Activated CD4-positive, alpha-beta T cell treated with anti-CD3 and anti-CD28 coated beads, Interleukin-2, amount 50 U/mL, for 1 hour (primary cell): ENCODE measurements at places on chromosomes 7 and 10.

DNA sequence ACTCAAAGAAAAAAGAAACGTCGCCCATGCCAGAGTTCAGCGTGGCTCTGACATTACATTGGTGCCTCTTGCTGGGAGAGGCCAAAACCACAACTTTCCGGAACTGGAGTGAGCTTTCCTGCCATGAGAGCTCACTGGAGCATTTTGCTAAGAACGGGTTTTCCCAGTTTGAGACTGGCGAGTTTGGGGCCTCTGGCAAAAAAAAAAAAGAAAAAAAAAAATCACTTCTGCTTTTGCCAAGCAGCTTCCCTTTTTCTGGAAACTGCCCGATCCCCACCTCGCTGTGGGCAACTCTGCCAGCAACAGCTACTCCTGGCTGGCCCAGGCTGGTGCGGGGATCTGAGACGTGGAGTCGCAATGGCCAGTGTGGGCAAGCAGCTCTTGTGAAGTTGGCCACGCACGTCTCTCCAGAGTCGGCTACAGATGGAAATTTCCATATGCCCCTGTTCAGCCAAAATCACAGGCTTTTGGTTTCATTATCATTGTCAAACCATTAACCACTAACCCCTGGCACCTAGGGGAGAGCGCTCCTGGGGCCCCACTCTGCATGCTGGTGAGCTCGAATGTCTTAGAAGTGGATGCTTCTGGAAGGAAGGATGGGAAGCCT, 25.7 kb downstream of the PRKAG2 start:
- DNase-seq, result no peak

DNA sequence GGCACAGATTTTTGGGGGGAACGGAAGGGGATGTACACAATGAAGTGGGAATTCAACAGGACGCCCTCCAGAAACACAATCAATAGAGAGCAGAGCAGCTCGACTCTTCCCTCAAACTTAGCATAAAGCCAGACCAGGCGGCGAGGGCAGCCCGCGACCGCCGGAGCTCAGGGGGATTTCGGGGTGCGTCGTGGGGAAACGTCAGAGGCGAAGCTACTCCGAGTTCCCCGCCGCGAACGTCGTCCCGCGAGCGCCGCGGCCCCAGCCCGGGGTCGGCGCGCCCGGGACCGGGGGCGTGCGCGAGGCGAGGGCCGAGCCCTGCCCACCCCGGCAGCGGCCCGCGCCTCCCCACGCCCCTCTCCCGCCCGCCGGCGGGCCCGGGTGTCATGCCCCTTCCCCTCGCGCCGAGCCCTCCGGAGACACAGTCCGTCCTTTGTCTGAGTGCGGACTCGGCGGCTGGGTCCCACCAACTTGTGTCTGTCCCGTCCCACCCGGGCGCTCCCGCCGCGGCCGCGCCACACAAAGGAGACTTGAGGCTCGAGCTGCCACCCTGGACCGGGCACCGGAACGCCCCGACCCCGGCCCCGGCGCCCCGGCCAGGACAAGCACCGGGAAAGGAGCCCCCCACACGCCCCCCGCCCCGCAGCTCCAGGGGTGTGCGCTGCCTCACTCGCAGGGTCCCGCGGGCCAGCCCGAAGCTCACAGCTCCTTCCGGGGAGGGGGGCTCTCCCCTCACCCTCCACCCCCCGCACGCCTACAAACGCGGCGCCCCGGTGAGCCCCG, 634 bp downstream of the EZH2 start:
- peak; percentile 58 for DNase-seq

- DNase-seq, result no peak
Observed at GRCh38 chr7:33770576-33770975, 134.8 kb upstream of the BMPER start.

- no peak for DNase-seq
Observed at GRCh38 chr7:54719425-54719824, 39.6 kb downstream of the SEC61G start.

GRCh38 chr10:97034301-97034700, 151.5 kb downstream of the SLIT1 start:
- no peak for DNase-seq

DNA sequence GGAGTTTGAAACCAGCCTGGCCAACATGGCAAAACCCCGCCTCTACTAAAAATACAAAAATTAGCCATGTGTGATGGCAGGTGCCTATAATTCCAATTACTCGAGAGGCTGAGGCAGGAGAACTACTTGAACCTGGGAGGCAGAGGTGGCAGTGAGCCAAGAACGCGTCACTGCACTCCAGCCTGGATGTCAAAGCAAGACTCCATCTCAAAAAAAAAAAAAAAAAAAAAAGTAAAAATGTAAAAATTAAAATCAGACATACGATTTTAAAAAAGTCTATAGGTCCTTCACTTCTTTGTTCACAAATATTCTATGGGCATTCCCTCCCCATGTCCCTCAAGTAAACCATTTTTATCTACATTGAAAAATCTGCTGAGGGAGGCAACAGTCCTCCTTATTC, 34.9 kb upstream of the TLL2 start:
- DNase-seq, result no peak

- DNase-seq, result no peak
Observed at GRCh38 chr7:38801786-38802185, 107.2 kb downstream of the VPS41 start.

- DNase-seq, result no peak
Observed at GRCh38 chr10:5555881-5556280, 31.1 kb downstream of the CALML3 start.

DNA sequence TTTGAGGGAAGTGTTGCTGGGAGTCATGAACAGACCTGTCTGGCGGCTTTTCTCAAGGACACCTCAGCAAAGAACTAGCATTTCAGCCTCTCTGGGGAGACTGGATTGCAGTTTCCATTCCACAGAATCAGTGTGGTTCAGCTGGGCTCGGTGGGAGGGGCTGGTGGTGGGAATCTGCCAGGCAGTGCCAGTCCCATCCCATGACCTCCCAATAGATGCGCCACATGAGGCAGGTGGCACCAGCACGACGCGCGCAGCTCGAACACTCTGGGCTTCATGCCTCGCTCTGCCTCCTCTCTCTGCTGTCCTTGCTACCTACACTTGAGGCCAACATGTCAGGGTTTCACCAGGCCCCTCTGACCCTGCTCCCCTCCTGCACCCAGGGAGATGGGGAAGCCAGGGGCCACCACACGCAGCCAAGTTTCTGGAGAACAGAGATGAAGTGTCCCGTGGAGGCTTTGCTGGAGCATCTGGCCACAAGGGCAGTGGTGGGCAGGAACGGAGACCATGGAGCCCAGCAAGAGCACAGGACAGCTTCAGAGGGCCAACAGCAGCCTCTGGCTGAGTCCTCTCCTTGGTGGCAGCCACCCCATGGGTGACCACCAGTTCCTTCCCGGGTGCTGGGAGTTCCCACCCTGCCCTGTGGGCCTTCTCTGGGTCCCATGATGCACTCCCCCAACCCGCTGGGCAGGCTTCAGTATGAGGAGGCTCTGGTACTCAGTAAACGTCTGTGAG, 2.3 kb downstream of the NACAD start:
- no peak for DNase-seq

DNA sequence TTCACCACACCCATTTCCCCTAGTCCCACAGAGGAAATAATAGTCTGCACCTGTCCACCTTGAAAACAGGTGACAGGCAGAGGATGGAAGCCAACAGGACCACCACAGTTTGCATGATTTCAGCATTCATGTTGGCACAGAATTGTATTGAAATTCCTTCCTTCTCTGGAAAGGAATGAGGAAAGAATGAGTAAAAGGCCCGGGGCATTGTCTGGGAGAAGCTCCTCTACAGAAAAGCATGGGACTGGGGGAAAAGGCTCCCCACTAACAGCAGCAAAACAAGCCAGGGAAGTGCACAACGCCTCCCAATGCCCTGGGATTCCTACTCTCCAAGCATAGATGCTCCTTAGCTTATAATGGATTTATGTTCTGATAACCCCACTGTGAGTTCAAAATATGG, 28.5 kb upstream of the TOMM7 start:
- DNase-seq, result no peak

DNA sequence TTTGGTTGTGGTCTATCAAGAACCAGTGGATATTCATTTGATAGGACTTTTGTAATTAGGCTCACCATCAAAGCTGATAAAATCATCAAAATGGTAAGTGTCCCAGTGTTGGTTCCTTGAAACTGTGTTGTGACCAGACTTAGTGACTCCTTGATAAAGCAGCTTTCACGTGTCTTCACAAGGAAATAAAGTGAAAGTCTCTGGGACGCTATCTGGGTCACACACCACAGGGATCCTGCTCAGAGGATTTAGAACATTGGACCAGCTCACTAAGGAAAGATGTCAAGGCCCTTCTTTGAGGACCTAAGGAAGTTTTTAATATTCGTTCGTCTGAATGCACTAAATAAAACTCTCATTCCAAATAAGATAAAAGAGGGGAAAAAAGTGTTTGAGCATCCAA, 193.1 kb downstream of the RNLS start:
- no peak for DNase-seq

DNA sequence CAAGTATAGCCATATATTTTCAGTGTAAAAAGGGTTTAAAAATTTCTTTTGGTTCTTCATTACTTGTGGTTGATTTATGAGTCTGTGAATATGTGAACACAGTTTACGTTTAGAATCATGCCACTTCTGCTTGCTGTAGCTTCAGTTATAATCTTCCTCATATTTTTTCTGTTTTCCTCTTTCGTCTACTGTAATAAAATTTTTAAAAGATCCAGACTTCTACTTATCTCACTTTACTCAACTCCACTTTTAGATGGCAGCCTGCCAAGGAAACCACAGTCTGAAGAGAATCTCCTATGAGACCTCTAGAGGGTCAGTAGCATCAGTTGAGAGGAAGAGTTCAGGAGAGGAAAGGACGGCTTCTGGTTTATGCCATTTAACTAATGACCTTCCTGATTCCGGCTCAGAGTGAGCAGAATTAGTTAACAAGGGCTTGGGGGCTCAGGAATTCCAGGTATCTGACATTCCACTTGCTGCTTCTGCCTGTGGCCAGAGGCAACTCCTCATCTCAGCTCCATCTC, 21.4 kb downstream of the CREB5 start:
- DNase-seq, result no peak

GRCh38 chr7:84916161-84916560, 270.7 kb downstream of the SEMA3D start:
- DNase-seq, result no peak

DNA sequence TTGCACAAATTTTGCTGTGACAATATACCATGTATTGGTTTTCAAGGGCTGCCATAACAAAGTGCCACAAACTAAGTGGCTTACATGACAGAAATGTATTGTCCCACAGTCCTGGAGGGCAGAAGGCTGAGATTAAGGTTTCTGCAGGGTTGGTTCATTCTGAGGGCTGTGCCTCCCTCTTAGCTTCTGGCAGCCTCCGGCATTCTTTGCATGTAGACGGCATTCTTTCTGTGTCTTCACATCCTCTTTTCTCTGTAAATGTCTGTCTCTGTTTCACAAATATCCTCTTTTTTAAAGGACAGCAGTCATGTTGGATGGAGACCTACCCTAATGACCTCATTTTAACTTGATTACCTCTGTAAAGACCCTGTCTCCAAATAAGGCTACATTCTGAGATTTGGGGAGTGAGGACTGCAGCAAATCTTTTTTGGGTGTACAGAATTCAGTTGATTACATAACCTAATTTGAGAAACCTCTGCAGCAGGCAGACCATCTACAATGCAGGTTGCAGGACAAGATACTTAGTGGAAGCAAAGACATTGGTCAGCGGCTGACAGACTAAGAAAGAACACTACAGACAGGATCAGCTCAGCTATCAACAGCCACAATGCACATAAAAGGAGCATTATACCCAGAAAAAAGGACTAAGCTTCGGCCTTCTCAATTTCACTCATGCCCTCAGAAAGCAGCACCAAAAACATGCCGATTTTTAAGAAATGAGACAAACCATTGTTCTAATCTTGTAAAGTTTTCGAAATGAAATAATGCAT, 84.6 kb upstream of the FAM3C start:
- DNase-seq, result no peak

DNA sequence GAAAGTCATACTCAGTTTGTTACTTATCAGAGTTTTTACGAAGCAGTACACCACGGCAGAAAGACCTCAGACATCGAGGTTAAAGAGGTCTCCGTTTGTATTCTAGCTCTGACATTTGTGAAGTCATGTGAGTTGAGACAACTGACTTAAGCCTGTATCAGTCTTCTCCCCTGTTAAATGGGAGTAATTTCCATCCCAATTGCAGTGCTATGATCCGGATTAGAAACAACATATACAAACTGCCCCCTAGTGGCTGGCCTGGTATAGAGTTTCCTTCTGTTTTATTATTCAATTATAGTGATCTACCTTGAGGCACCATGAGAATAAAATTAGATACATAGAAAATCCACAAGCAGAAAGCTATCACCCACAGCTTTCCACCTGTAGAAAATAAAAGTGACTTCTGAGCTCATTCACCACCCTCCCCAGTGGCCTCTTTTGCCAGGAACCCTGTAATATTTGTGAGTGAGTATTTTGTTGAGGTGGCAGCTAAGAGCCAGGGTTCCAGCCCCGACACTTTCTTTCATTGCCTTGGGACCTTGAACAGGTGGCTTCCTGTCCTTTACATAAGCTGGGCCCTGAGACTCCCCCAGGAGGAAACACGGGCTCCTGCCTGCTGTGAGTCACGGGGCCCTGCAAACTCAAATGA, 607.2 kb upstream of the MGMT start:
- no peak for DNase-seq

GRCh38 chr7:42156291-42156865, 80.6 kb downstream of the GLI3 start:
- no peak for DNase-seq

GRCh38 chr7:130479716-130480400, 12.0 kb upstream of the MEST start:
- no peak for DNase-seq

GRCh38 chr7:135430626-135431025, 79.3 kb downstream of the CNOT4 start:
- DNase-seq, result no peak

- DNase-seq, result no peak
Observed at GRCh38 chr10:12849319-12850181, 152.0 kb downstream of the CCDC3 start.

- no peak for DNase-seq
Observed at GRCh38 chr10:111338805-111339204, 262.0 kb downstream of the ADRA2A start.

DNA sequence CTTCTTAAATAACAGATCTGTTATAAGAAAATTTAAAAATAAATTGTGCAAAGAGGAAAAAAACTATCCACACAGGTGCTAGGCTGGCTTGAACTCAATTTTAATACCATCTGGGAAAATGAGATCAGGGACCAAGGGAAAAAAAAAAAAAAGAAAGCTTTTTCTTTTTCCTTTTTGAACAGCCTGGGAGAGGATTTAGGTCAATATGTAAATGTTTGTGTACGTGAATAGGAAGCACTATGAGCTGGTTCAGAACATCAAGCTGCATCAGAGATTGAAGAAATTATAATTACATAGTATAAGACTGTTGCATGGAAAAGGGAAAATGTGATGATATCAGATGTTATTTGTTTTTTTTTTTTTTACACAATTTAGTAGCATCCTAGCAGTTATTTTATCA, 548.0 kb downstream of the ARL4A start:
- no peak for DNase-seq

- DNase-seq, result no peak
Observed at GRCh38 chr7:100372694-100373093, 593 bp upstream of the PILRA start.

- no peak for DNase-seq
Observed at GRCh38 chr10:5943536-5943935, 33.8 kb downstream of the IL15RA start.

GRCh38 chr10:47252093-47252780, 47.8 kb upstream of the GDF10 start:
- no peak for DNase-seq
